Left renal pelvis (tissue), 4 donors: ENCODE measurements at places on chromosomes 11 and 22. TPM values are rescaled to one million over a fixed set of nuclear protein-coding genes. Genes with fewer than 3 reads are reported as not detected.

SPTBN2 gene
- 52.9 TPM for polyA plus RNA-seq

FOLR1 gene
- 11.1 TPM for polyA plus RNA-seq

ANO1 gene
- 14.9 TPM for polyA plus RNA-seq

ZNF215 gene
- polyA plus RNA-seq: 3.4 TPM

OR2AG1 gene
- polyA plus RNA-seq: not detected

DNA sequence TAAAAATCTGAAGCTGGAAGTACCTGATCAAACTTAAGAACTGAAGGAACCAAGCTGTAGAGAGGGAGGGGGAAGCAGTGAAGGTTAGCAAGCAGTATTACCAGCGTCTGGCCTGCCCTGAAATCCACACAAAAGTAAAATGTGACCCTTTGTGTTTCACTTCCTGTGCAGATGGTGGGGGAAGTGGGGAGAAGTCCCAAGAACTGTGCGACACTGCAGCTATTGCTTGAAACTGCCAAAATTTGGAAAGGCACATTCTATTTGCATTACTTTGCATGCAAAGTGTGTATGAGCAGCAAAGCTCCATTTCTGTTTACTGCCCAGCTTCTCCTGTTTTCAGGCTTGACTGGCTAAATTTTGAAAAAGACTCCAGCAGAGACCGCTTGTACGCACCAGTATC lies 72.1 kb upstream of the BMAL1 start:
- DNase-seq: no peak

DNA sequence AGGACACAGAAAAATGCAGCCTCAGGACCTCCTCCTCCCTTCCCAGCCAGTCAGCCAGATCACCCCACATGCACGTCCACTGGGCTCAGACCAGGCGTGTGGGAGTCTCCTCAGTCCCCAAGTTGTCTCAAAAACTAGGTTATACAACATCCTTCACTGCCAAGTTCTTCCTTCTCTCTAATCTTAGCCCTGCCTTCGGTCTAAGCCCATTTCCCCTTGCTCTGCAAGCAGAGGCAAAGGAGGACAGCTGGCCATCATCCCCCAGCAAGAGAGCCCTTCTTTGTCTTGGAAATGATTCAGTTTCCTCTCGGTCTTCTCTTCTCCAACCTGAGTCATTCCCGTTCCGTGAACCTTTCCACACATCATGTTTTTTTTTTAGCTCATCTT lies 14.0 kb upstream of the NRGN start:
- no peak for DNase-seq

DNA sequence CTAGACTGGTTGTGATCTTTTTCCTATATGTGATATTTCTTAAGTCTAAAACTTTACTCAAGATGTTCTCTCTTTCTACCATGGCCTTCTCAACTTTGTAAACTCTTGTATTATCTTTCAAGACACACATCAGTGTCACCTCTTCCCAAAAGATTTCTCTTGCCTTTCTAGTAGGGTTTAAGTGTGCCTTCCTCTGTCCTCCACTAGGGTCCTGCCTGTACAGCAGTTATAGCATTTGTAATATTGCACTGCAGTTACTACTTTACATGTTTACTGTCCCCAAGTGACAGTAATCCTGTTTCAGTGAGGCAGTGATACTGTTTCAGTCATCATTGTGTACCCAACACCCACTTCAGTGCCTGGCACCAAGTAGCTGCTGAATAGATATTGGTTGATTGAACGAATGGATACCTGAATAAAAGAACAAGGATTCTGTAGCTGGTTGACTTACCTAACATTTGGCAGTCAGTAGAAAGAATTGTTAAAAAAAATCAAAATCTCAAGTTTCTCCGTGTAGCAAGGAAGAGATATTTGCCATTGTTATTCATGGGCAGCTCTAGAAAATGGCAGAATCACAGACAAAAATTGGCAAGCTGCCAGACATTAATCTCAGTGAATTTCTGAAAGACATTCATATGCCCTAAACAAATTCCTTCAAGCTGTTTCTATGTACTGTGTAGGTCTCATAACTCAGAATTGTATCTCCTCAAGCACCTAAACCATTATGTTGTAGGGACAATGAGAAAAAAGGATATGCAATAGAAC lies 79.4 kb downstream of the RBMXL2 start:
- DNase-seq: no peak

DNA sequence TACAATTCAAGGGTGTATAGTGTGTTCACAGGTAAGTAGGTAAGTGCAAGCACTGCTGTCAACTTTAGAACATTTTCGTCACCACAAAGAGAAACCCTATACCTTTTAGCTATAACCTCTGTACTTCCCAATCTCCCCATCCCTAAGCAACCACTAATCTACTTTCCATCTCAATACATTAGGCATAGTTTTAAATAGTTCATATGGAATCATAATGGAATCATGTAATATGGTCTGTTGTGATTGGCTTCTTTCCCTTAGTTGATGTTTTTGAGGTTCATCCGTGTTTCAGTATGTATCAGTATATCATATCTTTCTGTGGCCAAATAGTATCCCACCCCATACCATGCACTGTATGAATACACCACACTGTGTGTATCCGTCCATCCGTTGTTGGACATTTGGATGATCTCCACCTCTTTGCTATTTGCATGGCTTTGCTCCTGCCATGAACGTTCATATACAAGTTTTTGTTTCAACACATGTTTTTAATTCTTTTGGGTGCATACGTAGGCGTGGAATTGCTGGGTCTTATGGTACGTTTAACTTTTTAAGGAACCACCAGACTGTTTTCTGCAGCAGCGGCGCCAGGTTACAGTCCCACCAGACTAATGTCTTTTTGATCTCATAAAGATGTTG lies 27.7 kb upstream of the OPCML start:
- no peak for DNase-seq

DNA sequence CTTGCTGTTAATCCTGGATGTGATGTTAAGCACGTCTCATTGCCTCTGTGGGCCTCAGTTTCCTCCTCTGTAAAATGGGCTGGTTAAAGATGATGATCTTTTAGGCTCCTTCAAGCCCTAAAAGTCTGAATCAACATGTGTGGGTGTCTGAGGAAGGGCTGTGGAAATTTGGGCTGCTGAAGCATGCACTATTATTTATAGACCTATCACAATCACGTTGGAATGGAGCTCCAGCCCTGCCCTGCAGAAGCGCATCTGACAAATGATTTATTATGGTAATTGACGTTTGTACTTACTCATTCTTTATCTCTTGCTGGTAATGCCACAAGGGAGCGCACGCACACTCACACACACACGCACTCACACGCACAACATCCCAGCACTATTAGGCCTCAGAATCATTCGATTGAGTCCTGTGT lies 20.4 kb downstream of the P2RX3 start:
- no peak for DNase-seq

DNA sequence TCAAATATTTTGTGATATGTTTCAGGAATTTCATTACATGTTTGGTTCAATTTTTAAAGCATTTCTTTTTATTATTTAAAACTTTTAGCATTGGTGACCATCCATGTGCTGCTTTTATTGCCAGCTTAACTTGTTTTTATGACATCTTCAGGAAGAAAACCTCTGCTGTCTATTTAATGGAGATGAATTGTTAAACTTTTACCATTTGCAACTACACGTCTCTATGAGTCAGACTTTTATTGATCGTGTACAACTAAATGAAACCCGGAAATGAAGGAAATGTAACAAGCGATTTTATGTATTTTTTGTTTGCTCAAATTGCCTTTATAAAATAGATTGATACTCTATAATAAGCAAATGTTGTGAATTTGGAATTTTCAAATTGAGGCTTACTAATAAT lies 113.0 kb downstream of the PTPRJ start:
- DNase-seq: no peak

- no peak for DNase-seq
Measured at GRCh38 chr11:36699271-36699670, 101.2 kb upstream of the RAG2 start.

DNA sequence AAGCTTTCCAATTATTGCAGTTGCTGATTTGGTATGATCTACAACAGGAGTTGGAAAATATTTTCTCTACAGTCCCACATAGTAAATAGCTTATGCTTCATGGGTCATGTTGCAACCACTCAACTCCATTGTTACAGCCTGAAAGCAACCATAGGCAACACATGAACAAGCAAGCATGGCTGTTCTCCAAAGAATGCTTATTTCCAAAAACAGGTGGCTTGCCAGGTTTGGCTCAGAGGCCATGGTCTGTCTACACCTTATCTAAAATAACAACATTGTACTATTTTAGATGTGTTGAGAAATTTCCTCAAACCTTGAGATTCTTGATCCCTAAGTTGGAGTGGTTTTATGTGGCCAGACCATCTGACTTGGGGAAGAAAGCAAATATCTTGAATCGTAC lies 153.9 kb upstream of the MPPED2 start:
- DNase-seq: no peak

- DNase-seq: no peak
Measured at GRCh38 chr11:44787981-44788380, 61.2 kb downstream of the TSPAN18 start.

GRCh38 chr11:5665746-5666401 lies 19.0 kb downstream of the TRIM5 start:
- no peak for DNase-seq
